ENCODE measurements at places on chromosomes 7 and 10.

- DNase-seq, result no peak
Measured at GRCh38 chr7:27759491-27759890, 19.5 kb downstream of the TAX1BP1 start.

DNA sequence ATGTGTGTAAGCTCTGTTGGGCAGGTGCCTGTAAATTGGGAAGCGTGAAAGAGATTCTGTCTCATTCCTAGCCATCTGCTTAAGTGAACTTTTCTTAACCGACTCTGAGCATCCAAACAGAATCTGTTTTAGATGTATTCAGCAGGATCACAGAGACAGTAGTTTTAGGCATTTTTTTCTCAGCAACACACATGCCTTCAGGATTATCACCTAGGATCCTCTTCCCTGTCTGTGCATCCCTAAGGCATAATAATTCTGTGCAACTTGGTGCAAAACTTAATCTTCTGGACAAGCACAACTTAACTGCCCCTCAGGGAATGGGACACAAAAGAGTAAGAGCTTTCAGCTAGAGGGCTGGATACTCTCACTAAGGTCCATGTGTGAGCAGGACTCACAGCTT is 284.8 kb downstream of the C7orf25 start:
- no peak for DNase-seq

GRCh38 chr10:64760371-64760770 is 1239.2 kb downstream of the REEP3 start:
- DNase-seq, result no peak

DNA sequence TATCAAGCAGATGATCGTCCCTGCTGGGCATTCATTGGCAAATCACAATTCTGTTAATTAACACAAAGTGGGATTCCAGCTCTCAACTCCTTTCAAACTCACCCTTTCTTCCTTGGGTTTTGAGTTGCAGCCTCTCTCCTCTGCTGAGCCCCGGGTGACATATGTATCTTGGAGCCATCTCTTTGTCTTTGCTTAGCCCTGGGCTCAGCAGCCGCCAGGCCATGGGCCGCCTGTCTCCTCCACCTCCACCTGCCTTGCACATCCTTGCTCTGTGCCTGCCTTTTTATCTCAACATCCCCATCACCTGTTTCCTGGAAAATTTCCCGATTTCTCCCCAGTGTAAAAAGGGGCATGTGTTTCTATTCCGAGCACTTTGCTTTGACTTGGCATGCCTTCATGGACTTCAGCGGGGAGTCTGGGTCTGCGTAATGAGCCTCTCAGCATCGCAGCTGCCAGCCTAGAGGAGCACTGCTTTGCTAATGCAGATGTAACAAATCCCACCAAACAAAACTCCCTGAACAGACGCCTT is 141.3 kb upstream of the AGK start:
- DNase-seq, result no peak

GRCh38 chr10:72009425-72010081 is 45.4 kb downstream of the CHST3 start:
- no peak for DNase-seq
